Femur (tissue), 1 donor: ENCODE measurements at places on chromosomes 1 and 21.

DNA sequence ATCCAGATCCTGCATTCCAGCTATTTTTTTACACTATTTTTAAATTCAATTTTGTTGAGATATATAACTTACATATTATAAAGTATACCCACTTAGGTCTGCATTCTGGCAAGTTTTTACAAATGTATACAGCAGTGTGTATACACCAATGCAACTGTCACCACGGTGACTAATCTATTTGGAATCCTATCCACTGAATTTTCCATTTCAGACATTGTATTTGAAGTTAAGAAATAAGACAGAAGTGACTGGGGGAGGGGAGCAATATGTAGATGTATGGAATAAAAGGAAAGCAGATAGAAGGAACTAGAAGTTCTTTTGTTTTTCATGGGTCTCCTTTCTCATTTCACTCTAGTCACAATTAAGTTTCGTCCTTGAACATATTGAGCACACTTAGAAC is 431.5 kb upstream of the CHRM3 start:
- DNase-seq = no peak

GRCh38 chr21:40471103-40471502 is 375.9 kb downstream of the DSCAM start:
- DNase-seq = no peak

DNA sequence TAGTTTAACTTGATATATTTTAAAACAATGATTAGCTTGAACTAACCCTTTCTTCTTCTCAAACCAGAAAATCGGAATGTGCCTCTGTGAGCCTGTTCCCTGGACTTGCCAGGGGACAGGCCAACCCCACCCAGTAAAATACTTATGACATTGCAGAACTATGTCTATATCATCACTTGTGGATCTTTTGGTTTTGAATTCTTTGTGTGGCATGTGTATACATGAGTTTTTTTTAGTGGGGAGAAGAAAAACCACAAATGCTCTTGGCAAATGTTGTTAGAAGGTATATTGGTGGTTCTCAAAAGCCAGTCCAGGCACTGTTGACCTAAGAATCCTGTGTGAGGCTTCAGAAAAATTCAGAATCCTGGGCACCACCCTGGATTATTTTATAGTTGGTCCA is 347.4 kb downstream of the SIPA1L2 start:
- DNase-seq = no peak

- DNase-seq = no peak
Observed at GRCh38 chr1:19945914-19946313, 22.5 kb upstream of the PLA2G2E start.

DNA sequence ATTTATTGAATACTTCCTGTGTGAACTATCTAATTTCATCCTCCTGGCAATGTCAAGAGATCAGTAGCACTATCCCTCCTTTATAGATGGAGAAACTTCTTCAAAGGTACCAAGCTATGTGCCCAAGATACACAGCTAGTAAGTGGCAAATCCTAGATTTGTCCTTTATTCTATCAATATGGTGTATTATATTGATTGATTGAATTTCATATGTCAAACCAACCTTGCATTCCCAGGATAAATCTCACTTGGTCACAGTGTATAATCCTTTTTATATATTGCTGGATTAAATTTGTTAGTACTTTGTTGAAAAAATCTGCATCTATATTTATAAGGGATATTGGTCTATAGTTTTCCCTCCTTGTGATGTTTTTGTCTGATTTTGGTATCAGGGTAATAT is 48.8 kb upstream of the TMEM51 start:
- no peak for DNase-seq

DNA sequence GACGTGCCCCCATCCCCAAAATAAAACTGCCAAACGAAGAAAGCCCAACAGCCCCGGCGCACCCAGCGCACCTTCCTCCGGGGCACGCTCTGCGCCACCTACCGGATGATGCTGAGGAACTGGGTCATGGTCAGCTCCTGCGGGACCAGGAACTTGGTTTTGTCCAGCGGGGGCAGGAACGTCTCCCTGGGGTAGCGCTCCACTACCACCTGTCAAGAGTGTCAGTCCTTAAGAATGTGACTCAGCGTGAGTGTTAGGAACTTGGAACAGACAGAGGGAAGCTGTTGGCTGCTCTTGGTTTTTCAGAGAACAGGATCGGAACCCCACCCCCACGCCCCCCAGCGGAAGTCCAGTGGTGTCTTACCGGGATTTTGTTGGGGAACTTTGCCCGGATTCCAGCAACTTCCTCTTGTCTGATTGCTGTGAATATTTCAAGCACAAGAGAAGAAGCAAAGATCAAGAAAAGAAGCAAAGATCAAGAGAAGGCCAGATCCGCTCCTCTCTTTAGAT is 431 bp downstream of the MAP1LC3C start:
- DNase-seq = peak; percentile 91

- no peak for DNase-seq
Observed at GRCh38 chr1:25195835-25196234, 36.5 kb downstream of the SYF2 start.

- DNase-seq = no peak
Observed at GRCh38 chr1:68234094-68234493, 1.8 kb upstream of the WLS start.

- peak; percentile 65 for DNase-seq
Observed at GRCh38 chr1:22876359-22877111, 96.1 kb downstream of the LACTBL1 start.

- no peak for DNase-seq
Observed at GRCh38 chr1:232538224-232538942, 91.5 kb downstream of the SIPA1L2 start.

DNA sequence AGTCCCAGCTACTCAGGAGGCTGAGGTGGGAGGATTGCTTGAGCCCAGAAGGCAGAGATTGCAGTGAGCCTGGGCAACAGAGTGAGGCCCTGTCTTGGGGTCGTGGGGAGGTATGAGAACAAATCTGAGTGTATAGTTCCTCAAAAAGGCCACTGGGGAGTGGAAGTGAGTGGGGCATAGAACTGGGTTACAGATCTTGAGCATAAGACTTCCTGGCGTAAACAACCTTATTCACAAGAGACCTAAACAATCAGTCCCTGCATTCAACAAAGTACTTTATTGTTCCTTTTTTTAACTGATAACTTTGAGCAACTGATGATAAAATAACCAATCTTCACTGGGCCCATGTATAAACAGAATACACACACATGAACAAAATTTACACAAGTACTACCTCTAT is 72.7 kb upstream of the MUTYH start:
- DNase-seq = no peak

- no peak for DNase-seq
Observed at GRCh38 chr1:159171254-159171687, at the start of gene CADM3. Gene CADM3 (plus strand): TSS chr1:159171615. CDS start chr1:159171766, 151 bp downstream.

- peak; percentile 91 for DNase-seq
Observed at GRCh38 chr21:35204850-35205541, 155.9 kb upstream of the RUNX1 start.
